ENCODE measurements at places on chromosomes 1 and 21. TPM values are rescaled to one million over a fixed set of nuclear protein-coding genes. Genes with fewer than 3 reads are reported as not detected.

ARHGAP29 gene
- 40.7 TPM for polyA plus RNA-seq

MPL gene
- polyA plus RNA-seq = not detected

CCDC27 gene
- polyA plus RNA-seq = not detected

TMOD4 gene
- polyA plus RNA-seq = 0.45 TPM

HIVEP3 gene
- 0.90 TPM for polyA plus RNA-seq

DUSP23 gene
- polyA plus RNA-seq = 59.7 TPM

TSPEAR gene
- not detected for polyA plus RNA-seq

TTC39A gene
- polyA plus RNA-seq = 0.13 TPM

EFHD2 gene
- polyA plus RNA-seq = 116 TPM

All from foreskin keratinocyte (primary cell).